ENCODE measurements at places on chromosomes 7 and 10. TPM values are rescaled to one million over a fixed set of nuclear protein-coding genes. Genes with fewer than 3 reads are reported as not detected.

CUZD1 gene
- total RNA-seq, result 0.78 TPM

SMKR1 gene
- total RNA-seq, result not detected

AKR1D1 gene
- not detected for total RNA-seq

LRRC4 gene
- total RNA-seq, result 6.4 TPM
